ENCODE measurements at places on chromosomes 6 and 20.

GRCh38 chr20:37291724-37292126 is 2.3 kb downstream of the MANBAL start:
- DNase-seq, result no peak

DNA sequence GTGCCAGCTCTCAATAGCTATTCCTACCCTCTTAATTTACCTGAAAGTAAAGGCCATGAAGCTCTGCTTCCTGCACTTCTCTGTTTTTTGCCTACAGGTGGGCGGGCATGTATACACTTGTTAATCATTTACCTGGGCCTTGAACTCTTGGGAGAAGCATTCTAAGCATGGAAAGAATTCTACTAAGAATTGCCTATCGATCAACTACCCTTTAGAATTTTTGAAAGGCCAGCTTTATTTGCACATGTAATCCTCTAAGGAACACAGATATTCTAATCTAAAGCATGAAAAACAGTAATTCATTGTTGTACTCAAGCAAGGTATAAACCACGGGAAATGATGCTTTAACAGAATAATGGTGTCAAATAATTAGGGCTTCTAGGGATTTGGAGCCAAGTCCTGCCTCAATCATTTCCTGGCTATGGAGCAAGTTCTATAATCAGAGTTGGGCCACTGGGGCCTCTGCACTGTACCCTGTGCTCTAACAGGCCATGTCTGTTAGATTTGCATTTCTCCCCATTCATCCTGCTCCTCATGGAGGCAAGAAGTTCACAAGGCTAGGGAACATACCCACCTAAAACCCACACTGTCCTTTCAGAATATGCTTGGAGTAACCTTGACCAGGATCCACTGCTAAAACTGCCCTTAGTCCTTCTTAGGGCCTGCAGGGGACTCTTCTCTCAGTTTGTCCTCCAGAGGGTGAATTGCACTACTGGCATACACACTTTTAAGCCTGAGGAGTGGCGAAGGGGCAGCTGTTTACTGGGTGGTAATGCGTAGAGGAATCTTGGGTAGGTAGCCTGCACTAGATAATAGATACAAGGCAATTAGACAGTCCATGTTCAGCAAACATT is 276.4 kb upstream of the JAG1 start:
- DNase-seq, result no peak

DNA sequence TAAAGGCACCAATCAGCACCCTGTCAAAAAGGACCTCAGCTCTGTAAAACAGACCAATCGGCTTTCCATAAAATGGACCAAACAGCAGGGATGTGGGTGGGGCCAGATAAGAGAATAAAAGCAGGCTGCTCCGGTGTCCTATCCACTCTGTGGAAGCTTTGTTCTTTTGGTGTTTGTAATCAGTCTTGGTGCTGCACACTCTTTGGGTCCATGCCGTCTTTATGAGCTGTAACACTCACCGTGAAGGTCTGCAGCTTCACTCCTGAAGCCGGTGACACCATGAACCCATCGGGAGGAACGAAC is 7.3 kb upstream of the PXDC1 start:
- no peak for DNase-seq

GRCh38 chr6:39181333-39181732 is 47.9 kb downstream of the KCNK5 start:
- no peak for DNase-seq

DNA sequence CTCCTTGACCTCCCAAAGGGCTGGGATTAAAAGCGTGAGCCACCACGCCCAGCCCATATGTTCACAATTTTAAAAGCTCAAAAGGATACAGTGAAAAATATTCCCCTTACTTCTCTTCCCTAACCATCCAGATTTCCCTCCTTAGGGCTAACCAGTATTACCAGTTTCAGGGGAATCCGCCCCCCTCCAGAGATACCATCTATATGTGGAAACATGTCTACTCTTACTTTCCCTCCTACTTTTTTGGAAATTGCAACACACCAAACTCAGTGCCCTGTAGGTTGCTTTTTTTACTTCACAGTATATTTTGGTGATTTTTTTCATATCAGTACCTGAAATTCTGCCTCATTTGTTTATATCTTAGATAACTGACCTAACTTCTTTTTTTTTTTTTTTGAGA is 6.9 kb upstream of the RPL10A start:
- no peak for DNase-seq

- DNase-seq, result no peak
Measured at GRCh38 chr6:150541576-150541975, 58.1 kb upstream of the PLEKHG1 start.

DNA sequence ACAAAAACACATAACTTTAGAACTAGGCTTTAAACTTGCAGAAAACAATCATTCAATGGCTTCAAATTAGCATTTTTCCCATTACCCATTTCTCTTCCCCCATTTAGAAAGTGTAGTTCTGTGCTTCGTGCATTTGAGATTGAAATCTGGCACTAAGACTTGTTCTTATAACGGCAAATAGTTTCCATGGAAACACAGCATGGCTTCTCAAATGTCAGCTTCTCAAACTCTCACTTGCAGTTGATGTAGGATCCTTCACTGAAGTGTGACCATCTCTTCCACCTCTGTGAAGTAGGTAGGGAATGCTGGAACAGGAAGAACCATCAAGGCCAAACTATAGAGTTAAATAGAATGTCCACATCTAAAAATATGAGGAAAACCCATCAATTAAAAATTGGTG is 52.2 kb downstream of the MANEA start:
- no peak for DNase-seq

- DNase-seq, result no peak
Measured at GRCh38 chr6:103870970-103871369, 988.7 kb downstream of the HACE1 start.

DNA sequence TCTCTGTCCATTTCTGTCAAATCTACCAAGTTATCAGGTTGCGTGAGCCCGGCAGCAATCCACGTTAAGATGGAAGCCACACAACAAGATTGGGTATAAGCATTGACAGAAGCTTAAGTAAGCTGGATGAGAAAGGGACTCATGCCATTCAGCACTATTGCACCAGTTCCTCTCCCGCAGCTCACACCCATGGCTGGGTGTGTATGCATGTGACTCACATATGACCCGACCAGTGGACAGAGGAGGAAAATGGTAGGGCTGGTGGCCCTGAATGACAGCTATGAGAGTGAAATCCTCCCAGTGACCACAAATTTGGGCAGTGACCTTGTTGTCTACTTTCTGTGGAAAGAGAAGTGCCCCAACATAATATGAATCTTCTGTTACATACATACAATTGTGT is 113.5 kb downstream of the OTOR start:
- DNase-seq, result no peak

DNA sequence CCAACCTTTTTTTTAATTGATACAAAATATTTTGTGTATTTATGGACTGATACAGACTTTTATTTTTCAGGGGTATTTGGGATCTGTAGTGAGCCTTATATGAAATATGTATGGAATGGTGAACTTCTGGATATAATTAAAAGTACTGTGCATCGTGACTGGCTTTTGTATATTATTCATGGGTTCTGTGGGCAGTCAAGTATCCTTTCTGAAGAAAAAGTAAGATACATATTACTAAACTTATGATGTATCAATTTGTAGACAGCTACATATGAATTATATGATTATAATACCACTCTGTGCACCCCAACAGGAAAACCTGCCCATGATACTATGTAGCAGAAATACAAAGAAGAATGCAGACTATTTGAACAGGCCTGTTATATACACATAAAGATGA is 47.2 kb downstream of the FIG4 start:
- DNase-seq, result no peak

DNA sequence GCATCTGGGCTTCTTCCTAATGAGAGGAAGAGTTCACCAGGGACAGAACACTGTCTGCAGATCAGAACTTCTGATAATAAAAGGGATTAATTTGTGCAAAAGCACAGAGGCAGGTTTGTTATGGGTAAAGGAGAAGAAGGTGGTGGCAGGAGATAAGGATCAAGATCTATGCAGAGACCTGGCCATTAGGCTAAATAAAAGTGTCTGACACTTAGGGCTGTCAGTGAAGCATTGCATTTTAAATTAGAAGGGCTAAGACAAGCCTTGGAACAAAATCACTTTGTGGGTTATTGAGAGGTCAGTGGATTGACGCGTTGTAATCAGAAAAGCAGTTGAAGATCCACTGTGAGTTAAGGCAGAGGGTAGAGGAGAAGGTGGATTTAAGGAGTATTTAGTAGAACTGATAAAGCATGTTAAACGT is 76.8 kb downstream of the MAP3K4 start:
- no peak for DNase-seq

DNA sequence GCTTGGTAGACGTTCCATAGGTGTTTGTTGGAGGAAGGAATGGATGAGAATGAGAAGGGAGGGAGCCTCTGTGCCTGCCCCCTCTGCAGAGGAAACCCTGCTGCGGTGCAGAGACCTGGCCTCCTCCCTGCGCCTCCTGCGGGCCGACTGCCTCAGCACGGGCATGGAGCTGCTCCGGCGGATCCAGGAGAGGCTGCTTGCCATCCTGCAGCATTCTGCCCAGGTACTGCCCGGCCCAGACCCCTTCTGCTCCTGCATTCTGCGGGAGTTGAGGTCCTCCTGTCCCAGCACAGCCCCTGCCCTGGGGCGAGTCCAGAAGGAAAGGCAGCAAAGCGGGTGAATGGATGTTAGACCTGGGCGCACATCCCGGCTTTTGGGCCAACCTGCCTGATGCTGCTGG is 6.1 kb downstream of the DNPH1 start:
- DNase-seq, result no peak

GRCh38 chr6:41536795-41537758 is 9.1 kb upstream of the FOXP4 start:
- peak; percentile 76 for DNase-seq

GRCh38 chr6:78953798-78954197 is 86.4 kb downstream of the IRAK1BP1 start:
- DNase-seq, result no peak

DNA sequence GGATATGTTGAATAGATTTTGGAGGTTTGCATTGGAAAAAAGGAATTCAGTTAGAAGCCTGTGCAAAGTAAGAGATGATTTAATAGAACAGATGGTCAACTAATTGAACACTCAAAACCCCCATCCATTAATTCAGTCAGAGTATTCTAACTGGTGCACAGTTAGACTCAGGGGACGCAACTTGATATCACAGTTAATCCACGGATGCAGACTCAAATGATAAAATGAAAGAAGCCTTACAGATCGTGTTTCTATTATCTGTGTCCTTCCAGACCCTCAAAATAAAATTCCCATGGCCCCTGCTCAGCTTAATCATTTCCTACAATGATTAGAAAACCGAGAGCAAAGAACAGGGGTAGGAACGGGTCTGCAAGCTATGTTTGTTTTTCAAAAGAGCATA is 45.4 kb upstream of the DTNBP1 start:
- DNase-seq, result no peak

- DNase-seq, result no peak
Measured at GRCh38 chr6:137494281-137494987, at the start of gene OLIG3. Gene OLIG3 (minus strand): TSS chr6:137494394. CDS start chr6:137494170, 224 bp downstream.

GRCh38 chr6:42791706-42792320 is 10.0 kb downstream of the BICRAL start:
- no peak for DNase-seq

DNA sequence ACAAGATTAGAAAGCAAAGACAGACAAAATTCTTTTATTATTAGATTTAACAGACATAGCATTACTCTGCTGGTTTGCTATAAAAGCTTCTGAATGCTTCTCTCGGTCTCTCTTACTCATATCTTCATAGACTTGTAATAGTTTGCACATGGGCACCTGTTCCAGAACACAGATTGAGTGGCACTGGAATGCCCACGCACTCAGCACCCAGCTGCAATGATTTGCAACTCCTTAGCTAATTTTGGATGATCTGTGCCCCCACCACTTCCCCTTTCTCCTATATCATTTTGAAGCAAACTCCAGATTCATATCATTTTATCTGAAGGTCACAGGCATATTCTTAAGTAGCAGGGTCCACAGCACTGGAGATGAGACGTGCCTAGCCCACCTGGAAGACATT is 148.8 kb downstream of the CFAP61 start:
- DNase-seq, result peak; percentile 54

DNA sequence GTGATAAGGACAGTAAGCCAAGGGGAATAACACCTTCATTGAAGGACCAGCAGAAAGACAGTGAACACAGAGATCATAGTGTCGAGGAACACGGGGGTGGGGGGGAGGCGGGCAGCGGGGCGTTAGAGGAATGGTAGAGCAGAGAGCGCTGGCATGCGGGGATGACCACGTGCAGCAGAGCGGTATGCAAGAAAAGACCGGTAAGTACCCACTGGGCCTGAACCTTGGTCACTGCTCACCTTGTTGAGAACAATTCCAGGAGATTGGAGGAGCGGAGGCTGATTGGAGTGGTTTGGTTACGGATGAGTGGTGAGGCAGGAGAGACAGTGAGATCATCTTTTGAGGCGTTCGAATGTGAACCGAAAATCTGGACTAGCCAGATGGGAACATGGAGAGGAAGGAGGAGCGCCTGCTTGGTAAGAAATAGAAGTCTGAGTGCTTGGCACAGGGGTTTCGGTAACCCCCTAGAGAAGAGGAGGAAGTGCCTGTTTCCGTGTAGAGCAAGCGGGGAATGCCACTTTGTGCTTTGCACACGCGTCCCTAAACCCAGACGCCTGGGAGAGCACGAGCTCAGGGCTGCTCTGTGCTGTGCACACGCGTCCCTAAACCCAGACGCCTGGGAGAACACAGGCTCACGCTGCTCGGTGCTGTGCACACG is 70.0 kb downstream of the FAM120B start:
- DNase-seq, result no peak

DNA sequence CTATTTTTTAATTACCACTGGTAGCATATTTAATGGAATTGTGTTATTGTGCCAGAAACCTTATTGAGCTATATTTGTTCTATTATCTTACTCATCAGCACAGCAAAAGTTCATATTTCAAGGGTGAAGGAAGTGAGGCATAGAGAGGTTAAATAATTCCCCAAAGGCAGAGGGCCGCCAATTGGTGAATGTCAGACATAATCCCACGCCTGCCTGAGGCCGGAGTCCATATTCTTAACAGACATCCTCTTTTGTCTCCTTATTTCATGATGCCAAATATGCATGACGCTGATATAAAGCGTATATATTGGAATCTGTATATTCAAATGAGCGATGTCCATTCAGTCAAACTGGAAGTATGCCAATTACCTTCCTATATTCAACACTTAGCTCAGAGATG is 505.0 kb upstream of the SLC35B3 start:
- DNase-seq, result no peak

GRCh38 chr6:92231171-92231701 is 1188.1 kb downstream of the EPHA7 start:
- no peak for DNase-seq

GRCh38 chr20:9501473-9501872 is 12.9 kb upstream of the LAMP5 start:
- no peak for DNase-seq

DNA sequence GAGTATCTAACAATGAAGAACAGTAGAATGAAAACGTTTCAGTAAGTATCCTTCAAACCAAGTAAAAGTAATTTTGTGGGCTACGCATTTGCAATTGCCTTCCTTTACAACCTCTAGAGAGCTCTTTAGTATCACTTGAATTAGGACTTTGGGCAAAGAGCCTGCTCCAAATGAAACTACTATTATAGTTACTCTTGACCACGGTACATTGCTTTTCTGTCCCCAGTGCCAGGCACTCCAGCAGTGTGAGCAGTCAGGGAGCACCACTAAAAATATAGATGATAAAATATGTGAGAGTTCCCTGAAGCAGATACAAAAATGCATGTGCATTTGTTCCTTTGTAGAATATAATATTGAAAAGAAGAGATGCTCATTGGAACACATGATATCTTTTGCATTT is 450.1 kb upstream of the MANEA start:
- no peak for DNase-seq

Data from inflammatory macrophage (primary cell).